ENCODE measurements at places on chromosomes 12 and 14.

GRCh38 chr12:14689996-14690395 is 6.4 kb downstream of the GUCY2C start:
- DNase-seq = no peak

- no peak for DNase-seq
These were observed 45.1 kb downstream of the SAV1 start for GRCh38 chr14:50622978-50623377.

GRCh38 chr12:108559748-108560147 is 1.2 kb downstream of the SART3 start:
- no peak for DNase-seq

- DNase-seq = no peak
These were observed 167.1 kb downstream of the CHST11 start for GRCh38 chr12:104623883-104624282.

DNA sequence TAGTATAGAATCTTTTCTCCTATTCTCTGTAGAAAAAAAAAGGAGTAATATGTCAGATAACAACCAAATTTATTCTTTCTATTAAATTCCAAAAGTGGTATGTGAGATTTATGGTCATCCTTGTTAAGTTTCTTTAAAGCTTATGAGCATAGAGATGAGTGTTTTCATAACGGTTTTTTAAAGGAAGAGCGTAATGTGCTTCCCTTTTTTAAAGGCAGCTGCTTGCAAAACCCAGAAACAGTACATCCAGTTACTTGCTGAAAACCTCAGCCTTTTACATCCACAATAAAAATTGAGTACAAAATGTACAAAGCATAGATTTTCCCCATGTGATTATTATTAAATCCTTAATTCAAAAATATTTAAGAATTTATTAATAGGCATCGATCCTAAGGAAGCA is 53.6 kb upstream of the CD163 start:
- DNase-seq = no peak

DNA sequence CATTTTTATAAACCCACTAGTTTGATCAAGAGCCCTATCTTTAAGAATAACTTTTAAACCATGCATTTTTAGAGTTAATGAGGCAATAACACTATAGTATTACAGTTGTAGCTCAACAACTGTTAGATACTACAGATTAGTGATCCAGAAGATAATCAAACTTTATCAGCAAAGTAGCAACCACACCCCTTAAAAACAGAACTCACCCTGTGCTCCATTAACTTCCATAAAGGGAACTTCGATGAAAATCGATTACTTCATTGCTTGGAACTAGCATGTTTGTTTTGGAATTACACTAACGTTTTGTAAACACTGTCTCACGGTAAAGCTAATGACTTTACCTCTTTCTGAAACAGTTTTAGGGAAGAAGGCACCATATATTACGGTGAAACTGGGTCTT is 1.4 kb downstream of the SGPP1 start:
- no peak for DNase-seq

- no peak for DNase-seq
These were observed 105.1 kb downstream of the AKAP6 start for GRCh38 chr14:32434180-32434579.

DNA sequence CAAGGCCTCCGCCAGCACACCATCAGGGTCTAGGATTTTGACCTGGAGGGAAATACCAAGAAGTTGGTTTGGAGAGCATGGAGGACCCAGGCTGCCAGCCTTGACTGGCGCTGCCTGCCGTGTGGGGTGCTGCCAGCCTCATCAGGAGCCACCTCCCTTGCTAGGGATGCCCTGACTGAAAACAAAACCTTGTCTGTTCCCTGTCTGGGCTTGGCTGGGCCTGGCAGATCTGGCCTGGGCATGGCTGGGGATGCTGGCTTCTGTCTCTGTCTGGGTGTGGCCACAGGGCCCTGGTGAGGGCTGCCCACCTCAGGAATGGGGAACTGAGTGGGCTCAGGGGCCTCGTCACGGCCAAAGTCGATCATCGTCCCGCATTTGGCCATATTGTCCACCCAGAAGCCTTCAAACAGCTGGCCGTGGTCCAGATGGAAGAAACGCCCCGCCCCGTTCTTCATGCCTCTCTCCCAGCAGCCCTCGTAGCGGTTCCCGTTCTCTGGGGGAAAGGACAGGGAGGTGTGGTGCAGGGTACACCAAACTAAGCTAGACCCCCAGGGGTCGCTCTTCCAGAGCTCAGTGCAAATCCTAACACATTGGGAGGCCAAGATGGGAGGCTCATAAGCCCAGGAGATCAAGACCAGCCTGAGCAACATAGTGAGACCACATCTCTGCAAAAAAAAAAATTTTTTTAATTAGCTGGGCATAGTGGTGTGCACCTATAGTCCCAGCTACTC is 16.5 kb downstream of the MORN3 start:
- no peak for DNase-seq

- DNase-seq = no peak
These were observed at the start of gene PDZRN4 for GRCh38 chr12:41188058-41188840. PDZRN4 (plus strand) TSS chr12:41188320.

DNA sequence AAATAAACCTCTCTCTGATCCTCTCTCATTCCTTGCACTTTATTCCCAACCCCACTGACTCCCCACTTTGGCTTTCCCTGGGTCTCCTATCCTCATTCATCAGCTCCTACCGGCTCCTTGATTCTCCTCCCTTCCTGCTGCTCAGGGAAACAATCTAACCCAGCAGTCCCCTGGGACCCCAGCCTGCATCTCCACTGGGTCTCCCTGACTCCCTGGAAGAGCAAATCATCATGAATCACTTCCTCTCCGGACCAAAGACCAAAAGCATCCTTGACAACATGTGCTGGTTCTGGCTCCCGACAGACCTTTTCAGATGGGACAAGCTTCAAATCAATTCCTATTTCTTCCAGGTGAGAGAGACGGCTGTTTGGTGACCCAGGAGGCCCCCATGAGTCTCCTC is 76.6 kb downstream of the HSPB8 start:
- DNase-seq = no peak

DNA sequence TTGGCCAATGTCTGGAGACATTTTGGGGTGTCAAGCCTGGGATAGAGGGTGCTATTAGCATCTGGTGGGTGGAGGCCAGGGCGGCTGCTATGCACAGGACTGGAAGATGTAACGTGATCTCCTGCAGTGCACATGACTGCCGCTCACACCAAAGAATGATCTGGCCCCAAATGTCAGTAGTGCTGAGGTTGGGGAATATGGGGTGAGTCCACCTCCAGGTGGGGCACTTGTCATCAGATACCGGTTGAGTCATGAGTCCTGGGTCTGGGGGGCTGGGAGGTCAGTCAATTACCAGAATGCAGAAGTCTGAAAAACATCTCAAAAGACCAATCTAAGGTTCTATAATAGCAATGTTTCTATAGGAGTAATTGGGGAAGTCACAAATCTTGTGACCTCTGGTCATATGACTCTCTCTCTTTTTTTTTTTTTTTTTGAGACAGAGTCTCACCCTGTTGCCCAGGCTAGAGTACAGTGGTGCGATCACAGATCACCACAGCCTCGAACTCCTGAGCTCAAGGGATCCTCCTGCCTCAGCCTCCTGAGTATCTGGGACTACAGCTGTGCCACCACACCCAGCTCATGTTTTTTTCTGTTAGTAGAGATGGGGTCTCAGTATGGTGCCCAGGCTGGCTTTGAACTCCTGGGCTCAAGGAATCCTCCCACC is 6.0 kb upstream of the SDSL start:
- no peak for DNase-seq

GRCh38 chr14:95507701-95508103 is 8.7 kb downstream of the SYNE3 start:
- DNase-seq = no peak

- no peak for DNase-seq
These were observed 62.7 kb upstream of the HECTD1 start for GRCh38 chr14:31270196-31270772.

DNA sequence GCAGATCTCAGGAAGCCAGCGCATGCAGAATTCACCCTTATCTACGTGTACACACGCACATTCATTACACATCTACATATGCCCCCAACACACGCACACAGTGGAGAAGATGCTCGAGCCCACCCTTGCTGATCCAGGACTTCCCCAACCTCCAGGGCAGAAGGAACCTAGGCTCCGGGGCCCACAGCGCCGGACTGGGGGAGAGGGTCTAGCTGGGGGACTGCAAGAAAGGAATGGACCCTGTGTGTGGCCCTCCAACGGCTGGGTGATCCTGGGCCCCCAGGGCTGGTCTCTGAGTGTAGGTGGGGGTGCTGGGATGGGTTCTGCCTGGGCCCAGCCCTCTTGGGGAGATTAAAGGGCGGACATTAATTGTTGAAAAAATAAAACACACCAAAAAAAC is 128.1 kb upstream of the C14orf180 start:
- DNase-seq = no peak

- no peak for DNase-seq
These were observed 199.9 kb upstream of the FOXN3 start for GRCh38 chr14:89616852-89617341.

DNA sequence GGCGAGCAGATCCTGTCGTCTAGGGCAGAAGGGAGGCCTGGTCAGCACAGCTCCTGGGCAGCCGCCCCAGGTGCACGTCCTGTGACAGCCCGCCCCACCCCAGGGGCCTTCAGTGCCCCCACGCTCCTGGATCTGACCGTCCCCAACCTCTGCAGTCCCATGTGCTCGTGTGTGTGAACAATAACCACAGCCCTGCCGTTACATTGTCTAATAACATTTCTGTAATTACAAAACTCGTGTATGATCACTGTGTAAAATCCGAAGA is 39.8 kb downstream of the CHGA start:
- no peak for DNase-seq

DNA sequence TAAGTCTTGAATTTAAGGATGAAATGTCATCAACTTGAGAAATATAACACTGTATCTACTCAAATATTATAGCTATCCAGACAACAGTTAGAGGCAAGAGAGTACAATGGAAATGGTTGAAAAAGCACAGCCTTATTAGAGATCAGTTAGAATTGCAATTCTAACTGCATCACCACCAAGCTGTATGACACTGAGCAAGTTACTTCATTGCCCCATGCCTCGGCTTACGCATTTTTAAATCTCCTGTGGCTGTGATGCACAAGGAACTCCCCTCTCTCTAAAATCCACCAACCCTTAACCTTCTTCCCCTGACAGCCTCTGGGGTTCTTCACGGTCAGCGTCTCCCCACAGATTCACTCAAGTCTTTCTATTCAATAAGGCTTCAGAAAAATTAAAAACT is 75.1 kb downstream of the MED13L start:
- no peak for DNase-seq

- DNase-seq = peak; percentile 61
These were observed 521 bp downstream of the CDK2AP1 start for GRCh38 chr12:123271001-123271668.

DNA sequence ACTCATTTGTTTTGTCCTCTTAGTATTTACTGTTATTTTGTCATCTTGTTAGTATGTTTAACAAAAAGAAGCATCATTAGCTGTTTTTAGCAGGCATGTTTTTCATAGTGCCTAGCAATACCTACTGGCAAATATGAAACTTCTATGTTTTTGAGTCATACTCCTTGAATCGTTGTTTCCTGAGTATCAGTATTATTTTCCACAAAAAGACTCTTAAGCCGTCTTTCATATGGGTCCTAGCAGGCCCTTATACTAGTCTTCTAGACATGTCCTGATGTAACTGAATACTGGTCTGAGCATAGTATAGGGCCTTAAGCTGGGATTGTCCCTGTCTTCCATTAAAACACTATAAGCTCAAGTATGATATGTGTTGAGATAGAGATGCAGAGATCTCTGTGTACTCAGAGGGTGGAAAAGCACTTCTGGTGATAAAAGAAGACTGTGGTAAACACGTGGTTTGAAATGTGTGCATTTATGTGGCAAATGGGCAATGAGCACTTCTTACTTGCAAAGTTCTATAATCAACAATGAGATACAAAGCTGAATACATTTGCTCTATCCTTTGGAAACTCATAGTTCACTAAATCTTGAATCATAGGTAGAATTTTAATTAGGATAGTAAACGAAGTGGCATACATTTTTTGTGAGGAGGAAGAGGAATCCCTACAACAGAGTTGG is 348.8 kb downstream of the PDZRN4 start:
- DNase-seq = no peak

DNA sequence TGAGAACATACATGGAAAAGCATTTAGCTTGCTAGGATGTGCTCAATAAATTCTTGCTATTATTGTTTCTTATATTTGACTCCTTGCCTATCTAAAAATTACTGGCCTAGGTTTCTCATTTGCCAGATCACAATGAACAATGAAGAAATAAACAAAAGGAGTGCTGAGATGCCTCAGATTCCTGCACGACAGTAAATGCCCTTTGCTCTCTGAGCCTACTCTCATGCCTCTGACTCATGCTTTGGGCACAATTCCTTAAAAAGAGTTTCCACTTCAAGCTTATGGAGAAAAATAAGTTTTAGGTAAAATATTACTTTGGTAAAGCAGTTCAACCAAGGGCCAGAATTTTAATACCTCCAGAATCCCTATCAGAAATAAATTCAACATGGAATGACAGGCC is 30.9 kb downstream of the GRIN2B start:
- no peak for DNase-seq

DNA sequence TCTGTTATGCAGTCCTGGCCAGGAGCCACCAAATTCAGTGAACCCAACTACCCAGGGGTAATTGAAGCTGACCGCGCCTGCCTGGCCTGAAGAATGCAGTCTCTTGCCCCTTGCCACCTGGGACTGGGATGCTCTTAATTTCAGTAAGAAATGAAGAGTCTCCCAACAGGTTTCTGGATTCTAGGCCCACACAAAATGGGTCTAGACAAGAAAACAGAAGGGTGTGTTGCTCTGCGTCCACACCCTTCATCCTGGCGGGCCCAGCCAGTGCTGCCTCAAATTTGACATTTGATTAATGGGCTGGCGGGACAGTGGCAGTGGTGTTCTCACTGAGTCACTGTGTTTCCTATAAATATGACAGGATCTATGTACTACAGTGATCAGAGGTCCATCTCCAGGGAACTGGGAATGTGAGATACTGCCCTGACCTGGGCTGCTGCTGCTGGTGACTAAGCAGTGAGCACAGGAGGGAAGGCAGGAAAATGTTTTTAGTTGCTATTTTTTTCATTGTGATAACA is 6.5 kb downstream of the TMEM253 start:
- no peak for DNase-seq

DNA sequence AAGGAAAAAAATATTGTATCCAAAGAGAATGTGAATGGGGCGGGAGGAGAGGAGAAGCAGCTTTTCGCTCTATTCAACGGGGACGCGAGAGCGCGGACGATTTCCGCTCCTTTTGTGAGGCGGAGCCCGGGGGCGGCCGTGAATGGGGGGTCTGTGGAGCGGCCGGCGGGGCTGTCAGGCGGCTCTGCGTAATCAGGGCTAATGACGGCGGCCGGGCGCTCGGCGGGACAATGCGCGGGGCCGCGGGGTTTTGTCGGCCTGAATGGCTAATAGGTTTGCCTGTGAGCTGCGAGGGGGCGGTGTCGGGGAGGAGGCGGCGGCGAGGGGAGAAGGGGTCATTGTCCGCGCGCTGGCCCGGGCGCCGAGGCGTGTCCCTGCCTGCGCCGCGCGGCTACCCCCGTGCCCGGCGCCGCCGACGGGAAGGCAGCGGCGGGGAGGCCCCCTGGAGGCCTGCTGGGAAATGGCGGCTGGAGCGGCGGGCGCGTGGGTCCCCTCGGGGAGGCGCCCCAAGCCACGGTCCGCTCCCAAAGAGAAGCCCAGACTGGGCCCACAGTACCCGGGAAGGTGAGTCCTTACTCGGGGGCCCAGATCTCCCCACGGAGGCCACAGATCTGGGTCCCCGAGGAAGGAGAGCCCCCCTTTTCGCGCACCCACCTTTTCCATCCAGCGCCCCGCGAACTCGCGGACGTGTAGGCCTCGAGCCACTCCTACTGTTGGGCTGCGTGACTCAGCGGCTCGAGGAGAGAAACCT is 6.0 kb downstream of the SIX6 start:
- no peak for DNase-seq

- DNase-seq = no peak
These were observed 43.0 kb downstream of the NCOR2 start for GRCh38 chr12:124524231-124524925.

Measured in stimulated activated CD4-positive, alpha-beta T cell treated with anti-CD3 and anti-CD28 coated beads, TNF-alpha, amount 100 ng/mL, for 4 hours (primary cell).